ENCODE measurements at places on chromosomes 2 and 18. TPM values are rescaled to one million over a fixed set of nuclear protein-coding genes. Genes with fewer than 3 reads are reported as not detected.

GRCh38 chr2:85368921-85369320, 14.4 kb downstream of the ELMOD3 start:
- DNase-seq: no peak

GRCh38 chr2:112959109-112959812, 18.5 kb upstream of the IL36G start:
- no peak for DNase-seq

DNA sequence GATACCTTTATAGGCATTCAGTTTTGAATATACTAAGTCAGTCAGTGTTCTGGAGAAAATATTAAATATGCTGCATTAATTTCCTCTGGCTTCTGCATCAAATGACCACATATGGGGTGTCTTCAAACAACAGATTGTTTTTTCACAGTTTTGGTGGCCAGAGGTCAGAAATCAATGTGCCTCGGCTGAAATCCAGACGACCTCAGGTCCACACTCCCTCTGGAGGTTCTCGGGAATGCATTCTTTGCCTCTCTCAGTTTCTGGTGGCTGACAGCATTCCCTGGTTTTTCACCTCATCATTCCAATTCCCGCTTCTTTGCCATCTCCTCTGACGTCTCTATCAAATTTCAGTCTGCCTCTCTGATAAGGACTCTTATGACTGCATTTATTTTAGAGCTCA, 142.3 kb downstream of the ZNF407 start:
- no peak for DNase-seq

GRCh38 chr2:77521548-77521891, 656 bp downstream of the LRRTM4 start:
- DNase-seq: no peak

- DNase-seq: no peak
Measured at GRCh38 chr2:235116885-235117492, 165.2 kb downstream of the SH3BP4 start.

- no peak for DNase-seq
Measured at GRCh38 chr2:203763938-203764664, 57.7 kb downstream of the CD28 start.

The CDH19 gene
- total RNA-seq: 3.2 TPM

- no peak for DNase-seq
Measured at GRCh38 chr2:129806990-129807389, 172.5 kb upstream of the RAB6C start.

DNA sequence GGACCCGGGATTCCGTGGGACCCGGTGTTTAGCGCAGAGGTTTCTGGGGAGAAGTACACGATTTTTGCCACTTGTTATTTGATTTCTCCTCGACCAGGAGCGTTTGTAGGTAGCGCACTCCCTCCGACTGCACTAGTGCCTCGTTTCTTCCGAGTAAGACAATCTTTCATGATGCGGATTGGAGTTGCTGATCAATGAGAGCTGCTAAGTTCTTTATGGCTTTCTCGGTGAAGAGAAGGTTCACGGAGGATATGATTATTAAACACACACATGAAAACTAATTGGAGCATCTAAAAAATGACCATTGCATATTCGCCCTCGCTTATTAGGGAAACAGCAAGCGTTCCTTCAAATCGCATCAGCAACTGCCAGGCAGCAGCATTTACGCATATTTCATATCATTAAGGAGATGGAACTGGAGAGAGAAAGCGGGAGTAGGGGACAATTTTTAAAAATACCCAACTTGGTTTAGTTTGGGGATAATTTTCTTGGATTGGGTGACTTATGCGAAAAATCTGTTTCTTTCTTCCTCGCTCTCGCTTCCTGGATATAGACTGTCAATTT, 616 bp downstream of the EML6 start:
- no peak for DNase-seq

The AGAP1 gene
- 13.5 TPM for total RNA-seq

The GGCX gene
- total RNA-seq: 19.7 TPM

The RGPD3 gene
- 0.18 TPM for total RNA-seq

The SAG gene
- not detected for total RNA-seq

DNA sequence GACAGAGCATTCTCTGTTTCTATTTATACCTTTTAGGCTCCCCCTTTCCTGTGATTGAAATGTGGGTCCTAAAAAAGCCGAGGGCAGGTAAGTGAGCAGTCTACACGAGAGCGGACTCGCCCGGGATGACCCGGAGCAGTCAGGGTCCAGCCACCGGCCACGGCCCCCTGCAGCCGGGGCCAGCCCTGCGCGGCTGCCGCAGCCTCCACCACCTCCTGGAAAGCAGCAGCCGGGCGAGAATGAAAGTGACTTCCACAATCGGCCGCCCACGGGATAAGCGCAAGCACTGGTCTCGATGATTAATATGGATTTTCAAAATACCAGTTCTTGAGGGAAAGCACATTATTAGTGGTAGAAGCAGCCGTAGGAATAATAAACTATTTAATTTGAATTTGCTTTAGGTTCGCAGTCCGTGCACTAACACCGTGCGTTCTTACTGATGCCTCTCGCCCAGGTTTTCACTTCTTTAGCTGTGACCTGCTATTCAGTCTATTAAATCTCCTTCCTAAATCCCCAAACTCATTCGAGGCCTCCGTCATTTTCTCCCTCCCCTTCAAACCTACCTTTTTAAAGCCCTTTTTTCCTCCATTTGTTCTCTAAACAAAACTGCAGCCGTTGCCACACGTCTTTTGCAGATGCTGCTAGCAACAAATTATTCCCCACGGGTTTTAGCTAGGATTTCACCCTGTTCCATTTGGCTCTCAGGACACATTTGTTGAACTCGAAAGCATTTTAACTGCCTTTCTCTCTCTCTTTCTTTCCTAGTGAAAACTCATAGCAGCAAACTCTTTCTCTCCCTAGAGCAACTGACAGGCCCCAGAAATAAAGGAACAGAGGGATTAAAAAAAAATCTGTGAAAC, 1015.1 kb upstream of the PIK3C3 start:
- DNase-seq: no peak

DNA sequence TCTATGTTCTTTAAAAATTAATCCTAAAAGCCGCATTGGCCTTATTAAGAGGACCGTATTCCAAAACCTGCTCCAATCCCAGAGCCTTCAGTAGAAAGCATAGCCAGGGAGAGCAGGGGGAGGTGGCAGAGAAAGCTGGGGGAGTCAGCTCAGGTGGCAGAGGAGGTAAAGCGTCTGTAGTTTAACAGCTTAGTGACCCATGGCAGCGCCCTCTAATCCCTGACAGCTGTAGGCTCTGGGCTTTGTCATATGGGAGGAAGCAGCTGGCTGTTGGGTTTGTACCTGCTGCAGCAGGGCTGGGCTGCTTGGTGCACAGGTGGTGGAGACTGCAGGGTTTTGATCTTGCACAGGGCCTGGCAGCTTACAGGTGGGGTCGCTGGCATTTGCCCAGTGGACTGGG, 50.6 kb downstream of the THNSL2 start:
- DNase-seq: no peak

The FOXD4L1 gene
- total RNA-seq: not detected
